NCI-H526 treated with DMSO at 0.1 percent for 48 hours (cell line): ENCODE measurements at places on chromosomes 2 and 18.

- DNase-seq, result no peak
Measured at GRCh38 chr2:174259981-174260380, 11.6 kb upstream of the OLA1 start.

- DNase-seq, result no peak
Measured at GRCh38 chr2:99656994-99657393, 167.2 kb upstream of the REV1 start.

DNA sequence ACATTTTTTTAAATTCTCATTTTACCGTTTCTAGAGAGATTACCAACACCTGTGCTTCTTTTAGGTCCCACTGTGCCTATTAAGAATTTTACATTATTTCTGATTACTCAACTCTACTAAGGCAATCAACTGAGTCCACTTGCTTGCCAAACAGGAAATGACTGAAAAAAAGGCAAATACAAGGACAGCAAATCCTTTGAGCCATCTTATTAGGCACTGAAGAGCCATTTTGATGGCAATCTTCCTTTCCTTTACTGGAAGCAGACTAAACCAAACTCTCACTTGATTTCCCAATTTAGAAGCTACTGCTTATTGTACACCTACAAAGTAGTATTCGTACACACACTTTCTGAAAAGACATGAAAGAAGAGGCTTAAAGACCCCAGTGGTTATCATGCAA, 121.4 kb upstream of the COL3A1 start:
- DNase-seq, result no peak

GRCh38 chr2:73063909-73064875, 7.3 kb downstream of the SFXN5 start:
- no peak for DNase-seq

DNA sequence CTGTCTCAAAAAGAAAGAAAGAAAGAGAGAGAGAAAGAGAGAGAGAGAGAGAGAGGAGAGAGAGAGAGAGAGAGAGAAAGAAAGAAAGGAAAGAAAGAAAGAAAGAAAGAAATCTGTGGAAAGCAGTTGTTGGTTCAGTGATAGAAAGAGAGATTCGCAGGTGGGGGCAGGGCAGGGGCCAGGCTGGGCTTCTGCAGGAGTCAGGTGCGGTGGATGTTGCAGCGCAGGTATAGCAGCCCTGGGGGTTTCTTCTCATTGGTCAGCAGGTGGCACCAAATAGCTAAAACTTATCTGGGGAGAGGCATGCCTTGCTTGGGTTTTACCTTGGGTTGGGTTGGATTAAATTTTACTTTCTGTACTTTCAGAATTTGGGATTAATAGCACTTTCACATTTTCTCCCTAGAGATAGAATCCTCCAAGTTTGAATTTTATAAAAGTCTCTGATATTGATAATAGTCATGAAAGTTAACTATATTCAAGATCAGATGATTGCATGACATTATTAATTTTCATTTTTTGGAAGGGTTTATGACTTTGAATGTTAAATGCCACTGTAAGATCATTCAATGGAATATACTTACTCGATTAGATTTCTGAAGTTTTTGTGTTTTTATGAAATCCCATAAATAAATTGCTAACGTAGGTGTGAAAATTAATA, 66.6 kb downstream of the SPTBN1 start:
- DNase-seq, result peak; percentile 78
